ENCODE measurements at places on chromosomes 3 and 15.
A peak's percentile ranks its signal among the peaks of the same experiment; 100 is the strongest.

- no peak for DNase-seq
These were observed 147.5 kb downstream of the STT3B start for GRCh38 chr3:31680072-31680870.

DNA sequence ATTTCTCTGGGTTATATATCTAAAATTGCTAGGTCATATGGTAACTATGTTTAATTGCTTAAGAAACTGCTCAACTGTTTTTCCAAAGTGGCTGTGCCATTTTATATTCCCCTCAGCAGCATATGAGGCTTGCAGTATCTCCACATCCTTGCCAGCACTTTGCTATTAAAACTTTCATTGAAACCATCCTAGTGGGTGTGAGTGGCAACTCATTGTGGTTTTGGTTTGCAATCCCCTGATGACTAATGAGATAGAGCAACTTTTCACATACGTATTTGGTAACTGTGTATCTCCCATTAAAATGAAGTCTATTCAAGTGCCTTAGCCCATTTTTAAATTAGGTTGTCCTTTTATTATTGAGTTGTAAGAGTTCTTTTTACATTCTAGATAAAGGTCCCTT lies 17.3 kb downstream of the KPNA1 start:
- peak; percentile 26 for DNase-seq

- DNase-seq, result no peak
These were observed 43.9 kb downstream of the MEIS2 start for GRCh38 chr15:37056177-37057121.

- DNase-seq, result no peak
These were observed 23.8 kb upstream of the GPR171 start for GRCh38 chr3:151226825-151227224.

DNA sequence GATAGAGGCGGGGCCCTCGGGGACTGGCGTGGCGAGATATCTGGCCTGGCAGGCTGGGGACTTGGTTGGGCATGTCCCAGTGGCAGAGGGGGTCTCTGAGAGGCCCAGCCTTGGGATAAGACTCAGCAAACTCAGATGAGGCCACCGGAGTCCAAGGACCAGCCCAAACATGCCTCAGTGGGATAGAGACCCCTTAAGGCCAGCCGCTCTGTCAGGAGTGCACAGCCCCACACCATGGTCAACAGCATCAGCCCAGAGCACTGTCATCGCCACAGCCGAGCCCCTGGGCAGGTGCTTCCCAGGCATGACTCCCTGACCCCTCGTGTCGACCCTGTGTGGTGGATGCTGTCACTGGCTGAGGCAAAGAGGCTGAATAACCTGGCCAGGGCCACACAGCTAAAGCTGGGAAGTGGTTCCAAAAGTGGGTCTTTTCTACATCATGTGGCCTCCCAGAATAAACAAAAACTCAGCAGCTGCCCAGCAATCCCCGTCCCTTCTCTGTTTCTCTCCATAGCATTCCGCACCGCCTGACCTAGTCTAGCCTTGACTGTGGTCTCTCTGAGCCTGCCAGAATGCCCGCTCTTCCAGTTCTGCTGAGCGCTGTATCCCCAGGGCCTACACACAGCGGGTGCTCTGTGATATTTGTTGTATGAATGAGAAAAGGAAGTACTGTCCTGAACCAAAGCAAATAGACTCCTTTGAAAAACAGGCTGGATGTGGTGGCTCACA lies 15.1 kb downstream of the CTSH start:
- no peak for DNase-seq

- DNase-seq, result no peak
These were observed 57.4 kb upstream of the ST3GAL6 start for GRCh38 chr3:98705694-98706093.

DNA sequence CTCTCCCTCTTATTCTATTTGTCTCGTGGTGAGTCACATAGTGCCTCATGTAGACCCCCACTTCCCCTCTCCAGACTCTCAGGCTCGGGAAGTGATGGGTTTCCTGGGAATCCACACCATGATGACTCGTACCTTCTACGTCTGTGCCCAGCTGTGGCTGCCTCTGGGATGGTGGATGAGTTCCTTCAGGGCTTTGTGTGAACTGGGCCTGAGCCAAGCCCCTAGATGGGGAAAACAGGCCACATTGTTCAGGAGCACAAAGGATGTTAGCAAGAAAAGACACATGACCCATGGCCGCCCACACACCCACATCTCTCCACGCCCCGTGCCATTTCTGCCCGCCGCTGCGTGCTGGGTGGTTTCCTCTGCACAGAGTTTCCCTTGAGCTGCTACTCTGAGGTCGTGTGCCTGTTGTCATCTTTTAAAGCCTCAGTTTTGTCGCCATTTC lies 10.5 kb downstream of the ISG20 start:
- no peak for DNase-seq

DNA sequence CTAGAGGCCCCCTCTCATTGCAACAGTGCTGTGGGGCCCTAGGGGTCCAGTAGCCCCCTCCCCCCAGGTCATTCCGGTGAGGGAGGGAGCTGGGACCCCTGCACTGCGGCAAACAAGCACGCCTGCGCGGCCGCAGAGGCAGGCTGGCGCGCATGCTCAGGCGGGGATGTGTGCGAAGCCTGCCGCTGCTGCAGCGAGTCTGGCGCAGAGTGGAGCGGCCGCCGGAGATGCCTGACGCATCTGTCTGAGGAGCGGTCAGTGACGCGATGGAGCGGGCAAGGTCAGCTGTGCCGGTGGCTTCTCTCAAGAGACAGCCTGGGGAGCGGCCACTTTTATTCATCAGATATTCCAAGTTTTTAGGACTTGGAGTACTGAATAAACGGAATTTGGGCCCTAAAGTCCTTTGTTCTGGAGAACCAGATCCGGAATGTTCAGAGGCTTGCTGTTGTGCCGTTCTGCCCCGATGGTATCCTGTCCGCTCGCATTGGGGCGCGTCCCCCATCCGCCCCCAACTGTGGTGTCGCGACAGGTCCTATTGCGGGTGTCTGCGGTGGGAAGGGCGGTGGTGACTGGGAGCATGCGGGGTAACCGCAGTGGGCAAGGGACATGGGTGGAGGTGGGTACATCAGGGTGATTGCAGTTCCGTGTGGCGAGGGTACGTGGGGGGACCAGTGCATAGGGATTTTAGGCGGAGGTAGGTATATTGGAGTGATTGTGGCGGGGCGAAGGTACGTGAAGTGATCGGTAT lies at the start of the genes SNRPN and SNURF:
Gene SNRPN (plus strand): TSS at position 205 of the 748 bp plus-strand sequence. CDS start 19,467 bp downstream, outside the sequence.
Gene SNURF (plus strand): TSS at position 205 of the 748 bp plus-strand sequence. CDS start 62 bp downstream, at position 267.
- peak; percentile 45 for DNase-seq

DNA sequence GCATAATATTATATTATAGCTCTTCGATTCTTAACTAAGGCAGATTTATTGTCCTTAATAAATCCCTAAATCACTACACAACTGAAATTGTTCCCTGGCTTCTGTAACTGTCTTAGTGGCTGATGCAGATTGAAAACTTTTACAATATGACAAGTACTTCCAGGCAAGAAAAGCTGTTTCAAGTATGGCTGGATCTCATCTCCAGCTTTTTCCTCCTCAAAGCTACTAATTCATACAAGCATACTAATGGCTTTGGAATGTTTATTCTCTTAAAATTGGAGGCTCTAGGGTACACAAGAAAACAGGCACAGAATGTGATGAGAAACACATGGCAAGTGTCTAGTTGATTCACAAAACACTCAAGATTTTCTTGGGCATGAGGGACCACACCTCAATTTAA lies 351.5 kb upstream of the ICE2 start:
- DNase-seq, result no peak

DNA sequence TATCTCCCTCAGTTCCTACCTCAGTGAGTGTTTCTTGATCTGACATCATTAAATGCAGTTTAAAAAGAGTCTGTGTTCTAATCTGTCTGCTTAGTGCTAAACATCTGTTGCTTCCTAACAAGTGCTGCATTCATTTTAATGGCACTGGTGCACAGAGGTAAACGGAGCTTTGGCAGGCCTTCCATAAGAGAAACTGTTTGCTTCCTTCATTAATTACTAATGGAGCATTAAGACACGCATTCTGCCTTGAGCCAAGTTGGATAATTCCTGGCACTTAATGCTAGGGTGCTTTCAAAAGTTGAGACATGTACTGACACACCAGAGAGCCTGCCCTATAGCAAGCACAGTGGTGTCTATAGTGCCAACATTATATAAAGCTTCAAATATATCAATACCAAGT lies 34.7 kb downstream of the SCG5 start:
- DNase-seq, result no peak

DNA sequence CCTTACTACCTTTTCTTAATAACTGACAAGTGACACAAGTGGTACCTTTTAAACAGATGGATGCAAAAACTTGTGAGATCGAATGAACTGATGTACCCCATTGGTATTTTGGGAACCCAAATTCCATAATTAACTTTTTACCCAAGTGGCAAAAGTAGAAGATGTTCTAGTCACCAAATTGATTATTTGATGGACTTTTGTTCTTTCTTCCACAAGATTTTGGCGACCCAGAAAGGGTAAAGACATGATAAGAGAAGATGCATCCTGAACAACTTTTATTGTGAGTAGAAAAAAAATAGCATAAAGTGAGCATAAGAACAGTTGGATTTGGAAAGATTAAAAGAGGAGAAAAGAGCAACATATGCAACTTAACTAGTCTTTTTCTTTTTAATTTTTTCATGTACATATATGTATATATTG lies 159.5 kb downstream of the TIGIT start:
- no peak for DNase-seq

GRCh38 chr15:89937365-89938350 lies 24.9 kb upstream of the ARPIN start:
- no peak for DNase-seq

DNA sequence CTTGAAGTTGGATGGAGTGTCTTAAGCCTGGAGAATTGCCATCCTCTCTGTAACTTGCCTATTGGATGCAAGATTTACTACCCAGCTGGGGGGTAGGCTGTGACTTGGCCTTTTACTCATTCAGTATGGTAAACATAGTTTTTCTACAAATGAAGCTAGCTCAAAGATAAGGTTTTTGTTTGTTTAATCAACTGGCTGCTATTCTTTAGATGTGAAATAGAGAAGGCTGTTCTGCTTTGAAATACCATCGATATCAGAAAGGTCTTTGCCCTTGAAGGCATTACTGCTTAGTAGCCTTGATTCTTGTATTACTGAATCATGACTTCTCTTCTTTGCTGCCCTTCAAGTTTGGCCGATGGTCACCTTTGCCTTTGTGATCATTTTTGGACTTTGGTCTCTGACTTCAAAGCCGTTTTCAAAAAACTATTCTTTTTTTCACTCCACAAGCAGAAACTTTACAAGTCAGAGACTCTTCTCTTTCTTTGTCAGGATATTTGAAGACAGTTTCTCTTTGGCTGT lies 83.1 kb downstream of the GAP43 start:
- DNase-seq, result no peak

DNA sequence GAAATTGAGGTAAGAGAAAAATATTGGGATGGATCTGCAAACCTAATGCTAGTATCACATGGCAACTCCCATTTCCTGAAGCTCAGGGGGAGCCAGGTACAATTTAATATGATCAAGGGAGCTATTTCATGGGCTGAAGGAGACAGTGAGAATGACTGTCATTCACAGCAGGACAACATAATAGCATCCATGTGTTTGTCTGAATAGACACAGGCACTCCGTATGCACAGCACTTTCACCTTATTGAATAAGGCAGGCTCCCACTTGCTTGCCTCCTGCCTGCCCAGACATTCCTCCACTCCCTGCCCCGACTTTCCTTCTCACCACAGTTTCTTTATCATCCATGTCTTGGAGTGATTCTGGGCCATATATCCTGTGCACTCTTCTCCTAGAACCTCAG lies 156.6 kb upstream of the SLC24A5 start:
- no peak for DNase-seq

GRCh38 chr15:99409097-99409473 lies 156.7 kb upstream of the MEF2A start:
- DNase-seq, result no peak

DNA sequence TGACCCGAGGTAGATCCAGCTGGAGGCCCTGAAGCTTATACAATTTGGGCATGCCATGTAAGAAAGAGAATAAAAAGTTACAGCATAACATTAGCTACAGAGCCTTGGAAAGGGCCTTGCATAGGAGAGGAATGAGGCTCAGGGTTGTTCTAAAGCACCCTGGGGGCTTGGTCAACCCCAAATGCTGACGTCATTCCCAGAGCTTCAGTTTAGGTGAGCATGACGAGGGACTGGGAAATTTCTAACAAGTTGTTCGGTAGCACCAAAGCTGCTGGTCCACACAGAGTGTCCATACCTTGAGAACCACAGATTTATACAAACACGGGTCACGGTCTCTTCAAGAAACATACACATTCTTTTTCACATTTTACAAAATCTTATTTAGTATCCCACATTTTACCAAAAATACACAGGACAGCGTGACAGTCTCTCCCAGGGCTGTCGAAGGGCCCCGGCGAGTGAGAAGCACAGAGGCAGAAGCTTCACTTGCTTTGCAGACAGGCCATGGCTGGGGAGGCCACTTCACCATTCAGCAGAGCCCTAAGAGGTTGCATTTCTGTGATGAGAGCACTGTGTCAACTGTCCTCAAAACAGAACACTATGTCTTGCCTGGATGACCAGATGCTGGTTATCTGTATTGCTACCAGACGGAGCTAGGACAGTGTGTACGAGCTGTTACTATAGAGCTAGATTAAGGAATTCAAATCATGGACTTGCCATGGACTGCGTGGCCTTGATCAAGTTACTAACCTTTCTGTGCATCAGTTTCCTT lies 68.2 kb upstream of the ARRDC4 start:
- DNase-seq, result no peak

Measured in NK-92 treated with Interleukin-12 subunit alpha and Interleukin-12 subunit beta, amount 100 ng/mL, for 24 hours (cell line).